Endothelial cell of umbilical vein (primary cell): ENCODE measurements at places on chromosomes 4 and X. TPM values are rescaled to one million over a fixed set of nuclear protein-coding genes. Genes with fewer than 3 reads are reported as not detected.

The GLRB gene
- 5.7 and 6.2 TPM in 2 replicates for total RNA-seq

The MAGEA1 gene
- not detected in 2 replicates for total RNA-seq

DNA sequence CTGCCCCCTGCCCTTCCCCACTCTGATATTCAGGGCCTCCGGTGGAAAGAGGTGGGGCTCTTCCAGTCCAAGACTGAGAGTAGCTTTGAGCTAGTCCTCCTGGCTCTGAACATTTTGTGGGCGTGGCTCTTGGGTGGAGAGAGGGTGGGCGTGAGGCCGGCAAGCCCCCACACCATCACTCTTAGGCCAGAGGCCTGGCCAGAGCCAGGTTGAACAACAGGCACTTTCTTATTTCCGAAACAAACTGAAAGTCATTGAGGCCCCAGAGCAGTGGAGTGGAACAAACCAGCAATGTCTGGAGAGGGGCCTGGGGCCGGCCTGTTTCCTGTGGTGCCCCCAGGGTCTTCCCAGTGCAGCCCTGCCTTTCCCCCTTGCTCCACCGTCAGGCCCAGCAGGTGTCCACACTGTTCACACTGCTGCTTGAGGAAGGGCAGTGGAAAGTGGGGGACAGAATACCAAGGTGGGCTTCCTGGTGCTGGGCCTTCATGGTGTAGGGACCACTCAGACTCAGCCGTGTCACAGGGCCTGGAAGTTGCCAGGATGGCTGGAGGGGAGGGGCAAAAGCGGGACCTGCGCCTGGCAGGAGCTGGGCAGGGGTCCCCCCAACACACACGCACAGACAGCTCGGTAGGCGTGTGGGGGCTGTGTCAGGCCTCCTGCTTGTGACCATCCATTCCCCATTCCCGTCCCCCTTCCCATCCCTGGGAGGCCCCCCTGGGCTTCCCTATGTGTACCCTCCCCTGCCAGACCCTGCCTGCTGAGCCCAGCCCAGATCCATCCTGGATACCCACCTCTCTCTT lies 2.9 kb downstream of the ADRA2C start:
- H3K4me1 ChIP-seq: no peaks in the 10 kb centered on the region
- H3K27ac ChIP-seq: no peak overlapping the region
- H3K27me3 ChIP-seq: peaks cover 20% of the 10 kb centered on the region
- no peak overlapping the region for H3K4me3 ChIP-seq
- H3K36me3 ChIP-seq: no peaks in the 10 kb centered on the region

The FAT4 gene
- total RNA-seq: 33.2 and 39.1 TPM in 2 replicates

DNA sequence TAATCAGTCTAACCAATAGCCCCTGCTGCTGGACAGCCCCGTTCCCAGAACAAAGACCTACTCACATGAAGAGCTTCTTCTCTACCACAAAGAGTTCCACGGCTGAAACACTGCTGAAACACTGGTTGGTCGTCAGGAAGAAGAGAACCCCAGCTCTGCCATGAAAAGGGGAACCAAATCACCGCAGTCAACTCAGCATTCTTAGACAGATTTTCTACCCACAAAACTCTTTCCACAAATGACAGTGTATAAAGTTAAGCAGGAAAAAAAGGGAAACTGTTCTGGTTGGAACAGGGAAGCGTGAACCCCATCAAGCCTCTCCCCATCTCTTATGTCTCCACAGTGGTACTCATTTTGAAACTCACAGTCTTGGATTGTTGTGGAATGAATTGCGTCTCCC lies 57.3 kb downstream of the ABCG2 start:
- no peaks in the 10 kb centered on the region for H3K27me3 ChIP-seq
- H3K4me3 ChIP-seq: no peak overlapping the region
- H3K4me1 ChIP-seq: peaks cover 19% of the 10 kb centered on the region
- no peak overlapping the region for H3K27ac ChIP-seq
